ENCODE measurements at places on chromosomes 3 and 15.

DNA sequence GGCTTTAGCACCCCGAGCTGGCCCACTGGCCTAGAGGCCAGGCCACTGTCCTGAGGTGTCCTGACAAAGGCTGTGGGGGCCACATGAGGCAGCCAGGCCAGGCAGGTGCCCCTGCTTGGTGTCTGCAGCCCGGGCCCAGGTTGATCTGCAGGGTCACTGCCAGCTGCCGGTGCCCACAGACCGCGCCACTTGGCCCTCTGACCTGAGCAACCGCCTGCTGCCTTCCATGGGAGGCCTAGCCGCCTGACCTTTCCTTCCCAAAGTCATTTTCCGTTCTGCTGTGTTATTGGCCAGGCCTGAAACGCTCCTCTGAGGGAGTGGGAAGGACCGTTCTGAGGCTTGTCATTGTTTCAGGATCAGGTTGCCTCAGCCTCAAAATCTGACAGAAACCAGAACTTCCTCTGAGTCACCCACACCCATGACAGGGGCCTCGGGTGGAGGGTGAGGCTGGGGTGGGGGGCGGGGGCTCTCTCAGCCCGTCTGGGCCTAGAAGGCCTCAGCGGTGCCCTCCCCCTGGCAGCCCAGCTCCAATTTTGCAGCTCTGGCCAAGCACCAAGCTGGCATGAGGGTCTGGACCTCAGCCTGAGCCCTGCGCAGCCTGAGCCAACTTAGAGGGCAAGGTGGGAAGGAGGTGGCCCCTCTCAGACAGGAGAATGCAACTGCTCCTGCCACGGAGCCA is 140.7 kb upstream of the MEF2A start:
- DNase-seq = peak; percentile 9

- DNase-seq = no peak
Observed at GRCh38 chr3:23325466-23326065, 122.4 kb downstream of the UBE2E2 start.

- DNase-seq = peak; percentile 16
Observed at GRCh38 chr3:63193647-63194046, 84.5 kb upstream of the SYNPR start.

GRCh38 chr15:60155661-60156060 is 151.6 kb downstream of the FOXB1 start:
- no peak for DNase-seq

- no peak for DNase-seq
Observed at GRCh38 chr3:174169736-174170135, 689.4 kb upstream of the NAALADL2 start.

Data from KBM-7 (cell line).